DMS 273 treated with DMSO at 0.1 percent for 48 hours (cell line): ENCODE measurements at places on chromosomes 11 and 22.

DNA sequence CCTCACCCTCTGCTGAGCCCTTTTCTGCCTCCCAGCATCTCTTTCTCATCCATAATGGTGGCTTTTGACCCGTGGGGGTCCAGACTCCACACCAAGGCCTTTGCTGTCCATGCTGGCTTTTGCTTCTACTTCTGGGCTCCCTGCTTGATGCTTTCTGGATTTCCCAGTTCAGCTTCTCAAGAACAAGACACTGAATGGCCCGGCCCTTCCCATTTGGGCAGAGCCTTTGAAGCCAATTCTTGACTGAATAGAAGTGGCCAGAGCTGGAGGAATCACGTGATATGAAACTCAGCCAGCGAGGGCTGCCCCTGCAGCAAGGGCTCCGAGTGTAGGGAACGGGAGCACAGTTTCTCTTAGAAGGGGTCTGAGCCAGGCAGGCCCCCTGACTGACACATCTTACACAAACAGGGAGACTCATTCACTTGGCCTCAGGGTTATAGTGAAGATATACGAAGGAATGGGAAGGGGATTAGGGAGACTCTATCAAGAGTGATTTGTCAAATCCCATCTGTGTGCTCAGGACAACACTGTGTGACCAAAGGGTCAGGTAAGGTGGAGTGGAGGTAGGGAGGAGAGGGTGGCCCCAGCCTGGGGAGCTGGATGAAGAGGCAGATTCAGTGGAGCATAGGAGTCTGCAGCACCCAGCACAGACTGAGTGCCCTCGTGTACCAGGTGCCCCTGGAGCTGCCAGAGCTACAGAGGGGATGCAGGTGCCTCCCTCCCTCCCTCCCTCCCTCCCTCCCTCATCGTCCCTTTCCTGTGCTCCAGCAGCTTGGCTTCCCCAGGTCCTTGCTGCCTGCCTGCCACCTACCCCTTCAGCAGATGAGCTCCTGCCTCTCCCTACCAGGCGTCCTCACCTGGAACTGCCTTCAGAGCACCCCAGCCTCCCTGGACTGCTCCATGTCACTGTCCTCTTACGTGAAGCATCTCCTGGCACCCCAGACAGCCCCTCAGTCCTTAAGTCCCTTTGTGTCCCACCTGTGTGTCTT, 106.0 kb downstream of the TRIM29 start:
- DNase-seq = no peak

DNA sequence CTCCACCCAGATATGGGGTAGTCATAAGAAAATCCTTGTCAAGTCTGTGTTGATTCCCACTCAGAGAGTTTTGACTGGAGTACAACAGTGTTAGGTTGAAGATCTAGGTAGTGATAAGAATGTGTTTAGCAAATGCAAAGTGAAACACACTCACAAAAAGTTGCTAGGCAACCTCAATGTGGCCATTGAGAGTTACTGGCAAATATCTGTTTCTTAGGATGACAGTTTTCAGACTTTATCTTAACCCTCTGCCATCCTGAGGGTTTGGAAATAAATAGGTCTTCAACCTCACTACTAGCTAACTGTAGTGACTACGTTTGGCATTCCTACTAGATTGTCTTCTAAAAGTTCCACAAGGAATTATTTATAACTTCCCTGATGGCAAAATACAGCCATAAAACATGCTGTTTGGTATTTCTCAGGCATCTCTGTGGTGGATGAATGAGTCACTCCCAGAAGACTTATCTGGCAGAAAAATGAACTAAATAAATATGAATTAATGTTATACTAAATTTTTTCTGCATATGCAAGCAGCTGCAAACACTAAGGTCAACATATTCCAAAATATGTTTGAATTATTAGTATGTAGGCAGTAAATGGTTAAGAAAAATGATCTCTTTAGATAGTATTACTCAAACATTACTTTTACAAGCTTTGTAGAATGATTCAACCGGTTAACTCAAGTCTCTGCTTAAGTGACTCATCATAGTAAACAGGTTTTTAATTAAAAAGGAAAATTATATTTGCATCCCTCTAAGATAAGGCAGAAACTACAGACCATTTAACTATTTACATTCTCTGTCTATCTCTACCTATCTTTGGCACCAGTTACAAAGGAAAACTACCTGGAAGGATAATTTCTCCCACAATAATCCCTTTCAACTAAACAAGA, 17.1 kb upstream of the SYTL2 start:
- DNase-seq = no peak

DNA sequence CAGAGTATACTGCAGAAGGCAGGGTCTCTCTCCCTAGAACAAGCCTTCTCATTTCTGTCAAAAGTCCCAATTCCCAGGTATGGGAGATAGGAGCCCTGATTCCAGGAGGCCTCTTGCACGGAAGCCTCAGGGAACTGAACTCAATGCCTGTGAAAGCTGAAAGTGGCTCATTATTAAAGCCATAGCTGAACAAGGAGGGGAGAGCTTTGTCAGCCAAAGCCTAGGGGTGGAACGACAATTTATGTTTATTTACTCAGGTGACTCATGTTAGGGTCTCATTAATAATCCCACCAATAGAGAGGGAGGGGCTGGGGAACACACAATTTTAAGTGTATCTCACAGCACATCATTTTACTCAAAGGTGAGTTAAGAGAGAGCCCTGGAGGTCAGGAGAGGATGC, 44.9 kb downstream of the DSCAML1 start:
- no peak for DNase-seq

GRCh38 chr11:83574519-83574918, 288.4 kb upstream of the CCDC90B start:
- no peak for DNase-seq

- DNase-seq = no peak
These were observed at the start of gene CHEK1 for GRCh38 chr11:125624756-125625213. Gene CHEK1 (plus strand): TSS chr11:125625163. CDS start chr11:125626769, 1,606 bp downstream.

DNA sequence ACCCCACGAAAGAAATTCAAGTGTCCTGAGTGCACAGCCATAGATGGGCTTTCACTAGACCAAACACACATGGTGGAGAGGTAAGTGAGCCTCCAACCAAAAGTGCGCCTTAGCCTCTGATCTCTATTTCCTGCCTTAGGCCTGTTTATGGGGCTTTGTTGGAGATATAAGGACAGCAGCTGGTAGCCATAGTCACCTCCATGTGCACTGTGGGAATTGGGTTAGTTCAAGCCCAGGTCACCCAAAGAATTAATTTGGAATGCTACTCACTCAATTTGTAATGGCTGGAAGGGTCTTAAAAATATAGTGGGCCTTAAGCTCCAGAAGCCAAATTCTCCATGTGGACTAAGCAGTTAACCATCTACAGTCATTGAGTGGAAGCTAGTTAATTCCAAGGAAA, 73.6 kb downstream of the ALX4 start:
- no peak for DNase-seq

DNA sequence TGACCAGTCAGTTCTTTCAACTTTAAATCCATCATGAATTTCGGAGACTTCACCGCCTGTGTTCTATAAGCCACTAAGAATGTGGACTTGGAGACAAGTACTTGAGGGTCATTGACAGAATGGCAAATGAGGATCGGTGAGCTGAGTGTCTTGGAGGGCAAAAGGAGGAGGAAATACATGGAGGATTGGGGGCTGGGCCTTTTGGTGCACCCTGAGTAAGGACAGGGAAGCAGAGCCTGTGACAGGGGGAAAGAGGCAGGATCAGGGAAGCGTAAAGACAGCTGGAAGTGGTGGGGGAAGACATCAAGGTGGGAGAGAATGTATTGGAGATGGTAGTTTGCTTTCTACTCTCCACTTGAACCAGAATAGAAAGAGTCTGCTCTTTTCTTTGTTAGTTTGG, 70.4 kb upstream of the MTMR2 start:
- no peak for DNase-seq

GRCh38 chr22:37260901-37261336, 16.9 kb upstream of the RAC2 start:
- DNase-seq = no peak

DNA sequence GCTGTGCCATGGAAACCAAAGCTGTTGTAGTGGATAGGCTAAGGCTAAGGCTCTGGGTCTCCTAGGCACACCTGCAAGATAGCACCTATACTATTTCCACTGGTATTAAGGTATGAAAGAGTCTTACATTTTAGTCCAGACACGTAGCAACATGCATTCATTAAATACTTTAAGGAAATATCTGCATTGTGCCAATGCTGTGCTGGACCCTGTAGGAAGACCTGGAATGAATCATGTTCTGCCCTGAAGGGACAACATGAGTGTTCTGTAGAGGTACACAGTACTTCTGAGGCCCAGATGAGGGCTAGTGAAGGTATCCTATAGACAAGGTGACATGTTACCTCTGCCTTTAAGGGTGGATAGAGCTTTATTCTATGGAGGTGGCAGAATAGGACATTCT, 35.2 kb upstream of the RRM1 start:
- DNase-seq = no peak

DNA sequence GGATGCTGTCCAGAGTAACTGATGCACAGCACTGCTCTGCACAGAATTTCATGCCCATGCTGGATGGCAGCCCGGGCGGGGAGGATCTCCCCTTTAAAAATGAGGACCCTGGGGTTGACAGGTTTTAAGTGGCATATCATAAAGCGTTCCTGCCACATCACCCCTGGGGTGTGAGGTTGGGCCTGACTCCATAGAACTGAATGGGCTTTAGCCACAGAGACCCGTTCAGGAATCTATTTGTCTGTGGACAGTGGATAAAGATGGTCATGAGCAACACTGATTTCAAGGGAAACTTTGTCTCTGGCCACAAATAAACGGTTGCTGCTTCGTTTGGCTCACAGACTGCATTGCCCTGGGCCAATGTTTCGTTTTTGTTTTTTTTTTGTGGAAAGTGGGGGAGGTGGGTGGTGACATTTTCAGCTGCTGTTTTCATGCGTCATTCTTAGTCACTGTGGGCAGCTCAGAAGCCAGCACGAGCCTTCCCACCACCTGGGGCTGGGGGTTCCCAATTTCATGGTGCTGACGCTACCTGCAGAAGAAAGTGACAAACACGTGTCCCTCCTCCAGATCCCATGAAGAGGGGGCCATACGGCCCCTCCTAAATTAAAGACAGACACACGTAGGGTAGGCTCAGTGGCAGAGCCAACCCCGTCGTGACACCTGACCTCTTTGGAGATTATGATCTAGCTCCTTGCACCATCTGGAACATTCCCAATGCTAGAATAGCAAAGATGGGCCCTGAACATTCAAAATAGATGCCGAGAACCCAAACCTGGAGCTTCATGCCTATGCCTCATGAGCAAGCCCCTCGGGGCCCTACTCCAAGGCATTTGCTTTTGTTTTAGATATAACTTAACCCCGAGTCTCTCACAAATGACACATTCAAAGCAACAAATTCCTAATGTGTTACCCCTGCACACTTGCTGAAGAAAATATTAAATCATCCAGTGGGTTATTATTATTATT, 54.8 kb upstream of the PHF21B start:
- DNase-seq = no peak

DNA sequence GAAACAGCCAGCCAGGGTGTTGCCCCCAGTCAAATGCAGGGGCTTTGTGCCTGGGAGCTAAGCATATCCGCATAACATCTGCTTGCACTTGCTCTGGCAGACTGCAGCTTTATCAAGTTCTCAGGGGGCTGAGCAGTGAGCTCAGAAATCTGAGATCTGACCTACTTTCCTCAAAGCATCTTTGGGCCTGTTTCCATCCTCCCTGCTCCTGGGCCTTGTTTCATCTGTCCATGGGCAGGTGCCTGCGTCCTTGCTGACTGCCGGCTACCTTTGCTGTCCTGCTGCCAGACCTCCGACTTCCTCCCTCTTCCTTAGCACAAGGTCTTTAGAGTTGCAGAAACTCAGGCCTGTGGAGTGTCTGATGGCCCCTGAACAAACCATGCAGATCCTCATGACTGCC, 131.2 kb upstream of the B3GAT1 start:
- DNase-seq = no peak

DNA sequence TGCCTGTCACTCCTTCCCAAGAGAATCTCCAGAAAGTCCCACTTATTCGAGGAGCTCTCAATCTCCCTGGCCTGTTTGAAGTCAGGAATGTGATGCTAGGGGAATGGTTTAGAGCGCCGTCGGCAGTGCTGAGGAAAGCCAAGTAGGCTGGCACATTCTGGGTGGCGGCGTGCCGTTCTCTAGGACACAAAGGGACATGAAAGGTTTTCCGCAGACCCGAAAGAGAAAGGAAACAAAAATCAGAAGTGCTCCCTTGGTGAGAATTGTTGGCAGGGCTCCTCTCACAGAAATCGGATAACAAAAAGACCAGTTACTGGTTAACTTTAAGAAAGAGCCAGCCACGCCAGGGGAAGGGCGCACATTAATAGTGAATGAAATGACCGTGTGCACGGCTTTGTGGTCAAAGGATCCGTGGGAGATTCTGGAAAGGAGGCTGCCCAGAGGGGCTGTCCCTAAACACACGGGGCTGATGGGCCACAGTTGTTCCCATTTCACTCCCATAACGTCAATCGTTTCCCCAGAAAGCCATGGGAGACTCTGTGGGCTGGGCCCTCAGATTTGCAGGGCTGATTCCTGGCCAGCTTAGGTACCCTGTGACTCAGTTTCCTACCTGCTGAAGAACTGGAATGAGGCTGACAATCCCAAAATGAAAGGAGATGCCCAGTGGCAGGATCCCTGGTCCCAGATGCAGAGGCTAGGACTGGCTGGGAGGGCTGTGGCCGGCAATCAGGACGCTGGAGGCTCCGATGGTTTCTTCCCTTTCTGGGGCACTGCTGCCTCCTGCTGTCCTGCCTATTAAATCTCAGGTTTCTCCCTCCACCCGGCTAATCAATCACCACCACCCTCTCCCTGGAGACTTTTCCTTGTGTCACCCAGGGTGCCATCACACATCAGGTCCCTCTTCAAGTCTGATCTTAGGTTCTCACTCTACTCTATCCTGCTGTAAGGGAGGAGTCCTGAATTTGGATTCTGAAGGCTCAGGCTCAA, 82.3 kb downstream of the RCN1 start:
- DNase-seq = no peak
